ENCODE measurements at places on chromosomes 16 and 17.

GRCh38 chr17:7340179-7340578 is 3.9 kb downstream of the ACAP1 start:
- no peak for DNase-seq

DNA sequence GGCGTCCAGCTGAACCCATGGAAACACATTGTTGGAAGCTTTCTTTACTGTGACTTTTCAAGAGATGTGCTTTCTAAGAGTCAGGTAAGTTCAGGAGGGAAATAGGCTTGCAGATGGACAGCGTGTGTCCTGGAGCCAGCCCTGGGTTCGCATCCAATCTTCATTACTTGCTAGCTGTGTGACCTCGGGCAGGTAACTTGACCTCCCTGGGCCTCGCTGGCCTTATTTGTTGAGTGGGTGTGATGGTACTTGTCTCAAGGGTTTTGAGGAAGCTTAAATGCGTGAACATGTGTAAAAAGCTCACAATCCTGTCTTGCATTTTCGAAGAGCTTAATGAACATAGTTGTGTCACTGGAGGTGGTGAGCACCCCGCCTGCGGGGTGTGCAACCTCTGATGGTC is 11.8 kb downstream of the ADGRG1 start:
- no peak for DNase-seq

DNA sequence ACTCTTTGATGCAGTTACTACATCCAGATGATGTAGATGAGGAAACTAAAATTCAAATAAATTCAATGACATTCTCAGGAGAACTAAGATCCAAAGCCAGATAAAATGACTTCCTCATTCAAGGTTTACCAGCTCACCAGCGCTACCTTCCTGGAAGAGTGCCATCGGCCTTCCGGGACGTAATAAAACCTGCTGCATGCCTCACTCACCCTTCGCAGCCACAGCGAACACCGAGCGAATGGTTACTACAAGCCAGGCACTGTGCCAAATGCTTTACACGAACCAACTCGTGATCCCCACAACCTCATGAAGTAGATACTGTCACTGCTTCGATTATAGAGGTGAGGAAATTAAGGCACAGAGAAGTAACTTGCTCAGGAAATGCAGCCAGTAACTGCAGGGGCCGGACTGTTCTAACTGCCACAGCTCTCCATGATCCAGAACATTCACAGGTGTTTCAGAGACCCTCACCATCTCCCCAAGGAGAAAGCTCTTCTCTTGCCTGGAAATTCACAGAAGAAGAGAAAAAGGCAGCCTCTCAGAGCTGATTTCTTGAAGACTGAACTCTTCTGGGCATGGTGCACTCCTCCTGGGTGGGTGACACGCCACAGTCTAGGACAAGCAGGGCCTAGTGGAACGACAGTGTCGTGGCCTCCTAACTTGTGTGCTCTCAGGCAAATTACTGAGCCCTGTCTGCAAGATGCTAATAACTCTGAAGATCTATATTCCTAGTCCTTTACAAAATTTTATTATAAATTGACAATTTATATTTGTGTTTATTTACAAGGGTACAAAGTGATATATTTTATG is 46.8 kb downstream of the HIC1 start:
- DNase-seq, result peak; percentile 25

DNA sequence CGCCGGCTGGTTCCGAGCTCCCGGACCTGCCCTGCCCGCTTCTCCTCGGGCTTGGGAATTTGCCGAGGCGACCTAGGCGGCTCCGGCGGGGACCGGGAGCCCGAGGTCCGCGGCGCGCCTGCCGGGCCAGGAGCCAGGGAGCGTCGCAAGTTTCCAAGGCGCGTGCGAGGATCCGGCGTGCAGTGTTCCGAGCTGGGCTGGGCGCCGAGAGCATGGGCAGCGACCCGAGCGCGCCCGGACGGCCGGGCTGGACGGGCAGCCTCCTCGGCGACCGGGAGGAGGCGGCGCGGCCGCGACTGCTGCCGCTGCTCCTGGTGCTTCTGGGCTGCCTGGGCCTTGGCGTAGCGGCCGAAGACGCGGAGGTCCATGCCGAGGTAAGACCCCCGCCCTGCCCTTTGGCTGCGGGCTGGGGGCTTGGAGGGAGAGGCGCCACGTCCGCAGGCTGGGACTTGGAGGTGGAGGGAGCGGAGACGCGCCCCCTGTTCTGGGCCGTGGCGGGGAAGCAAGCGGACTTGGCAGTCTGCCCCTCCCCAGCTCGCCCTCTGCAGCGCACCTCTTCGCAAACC is 668 bp downstream of the MMP15 start:
- no peak for DNase-seq

DNA sequence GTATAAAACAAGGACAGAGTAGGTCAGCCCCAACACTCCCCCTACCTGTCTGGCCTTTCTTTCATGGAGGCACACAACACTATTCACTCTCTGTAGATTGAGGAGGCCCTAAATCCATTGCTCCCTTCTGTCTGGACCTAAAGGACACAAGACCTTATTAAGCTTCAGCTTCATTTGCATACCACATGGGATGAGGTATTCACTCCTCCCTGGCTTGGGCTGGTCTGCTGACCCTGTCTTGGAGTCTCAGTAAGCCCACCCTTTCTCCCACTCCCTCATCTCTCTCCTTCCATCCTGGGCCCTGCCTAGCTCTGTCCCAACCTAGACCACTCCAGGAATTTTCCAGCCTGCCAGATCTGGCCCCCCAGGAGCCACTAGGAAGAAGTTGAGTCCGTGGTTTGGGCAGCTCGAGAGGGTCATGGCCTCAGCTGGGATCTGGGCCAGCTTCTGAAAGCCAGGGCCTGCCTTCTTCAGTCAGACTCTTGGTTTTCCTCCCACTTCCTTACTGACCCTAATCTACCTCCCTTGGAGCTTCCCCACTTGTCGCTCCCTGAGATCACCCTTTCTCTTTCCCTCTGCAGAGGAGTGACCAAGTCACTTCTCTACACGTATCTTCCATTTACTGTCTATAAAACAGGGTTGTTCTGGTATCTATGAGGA is 6.5 kb upstream of the LLGL1 start:
- DNase-seq, result no peak

GRCh38 chr16:69522732-69523404 is 42.9 kb upstream of the NFAT5 start:
- DNase-seq, result no peak

DNA sequence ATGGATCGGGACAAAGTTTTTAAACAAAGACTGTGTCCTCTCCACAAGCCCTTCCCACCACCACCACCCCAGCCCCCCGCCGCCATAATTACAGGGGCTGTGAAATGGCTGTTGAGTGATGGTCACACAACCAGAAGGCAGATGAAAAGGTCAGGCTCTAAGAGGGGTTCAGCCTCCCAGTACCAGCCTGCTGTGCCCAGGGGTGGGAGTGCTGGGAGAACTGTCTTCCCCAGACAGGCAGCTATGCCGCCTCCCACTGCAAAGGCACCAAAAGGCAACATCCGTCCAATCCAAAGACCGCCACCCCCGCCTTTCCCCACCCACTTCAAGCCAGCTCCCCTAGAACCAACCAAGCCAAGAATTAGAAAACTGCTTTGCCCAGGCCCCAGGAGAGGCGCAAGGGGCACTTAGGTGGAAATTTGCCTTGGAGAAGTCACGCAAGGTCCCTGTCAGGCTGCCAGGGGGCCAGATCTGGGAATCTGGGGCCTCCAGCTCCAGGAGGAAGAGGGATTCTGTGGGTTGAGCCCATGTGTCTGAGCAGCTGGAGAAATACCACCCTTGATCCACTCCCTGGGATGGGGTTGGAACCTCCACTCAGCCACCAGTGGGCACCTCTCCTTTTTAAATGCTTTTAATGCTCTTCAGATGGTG is 14.4 kb downstream of the CARHSP1 start:
- no peak for DNase-seq

DNA sequence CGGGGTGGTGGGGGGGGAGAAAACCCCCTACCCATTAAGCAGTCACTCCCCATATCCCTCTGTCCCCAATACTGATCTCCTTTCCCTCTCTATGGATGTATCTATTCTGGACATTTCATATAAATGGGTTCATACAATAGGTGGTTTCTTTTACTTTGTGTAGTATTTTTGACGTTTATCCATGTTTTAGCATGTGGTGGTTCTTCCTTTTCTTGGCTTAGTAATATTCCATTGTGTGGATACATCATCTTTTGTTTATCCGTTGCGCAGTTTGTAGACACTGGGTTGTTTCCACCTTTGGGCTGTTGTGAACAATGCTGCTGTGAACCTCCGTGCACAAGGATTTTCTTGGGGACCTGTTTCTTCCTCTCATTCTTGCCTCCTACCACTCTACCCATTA is 12.6 kb downstream of the LDHD start:
- no peak for DNase-seq

GRCh38 chr16:16933861-16934260 is 536.9 kb downstream of the XYLT1 start:
- DNase-seq, result no peak

GRCh38 chr16:46658925-46659324 is 30.1 kb downstream of the VPS35 start:
- DNase-seq, result no peak

DNA sequence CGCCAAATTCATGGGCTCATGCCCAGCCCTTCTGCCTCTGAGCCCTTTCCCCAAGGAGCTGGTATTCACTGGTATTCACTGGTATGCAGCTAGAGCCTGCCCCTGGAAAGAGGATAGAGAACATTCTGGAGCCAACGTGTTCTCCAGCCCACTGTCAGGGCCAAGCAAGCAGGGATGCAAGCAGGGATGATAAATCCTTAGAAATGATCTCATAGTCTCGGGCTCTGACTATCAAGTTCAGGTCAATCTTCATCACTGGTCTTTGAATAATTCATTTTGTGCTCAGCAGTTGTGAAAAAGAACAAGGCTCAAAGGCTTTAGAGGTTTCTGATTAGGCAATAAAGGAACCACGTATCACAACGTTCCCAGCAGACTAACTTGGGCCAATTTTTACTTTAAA is 57.3 kb downstream of the CACNG5 start:
- no peak for DNase-seq

- no peak for DNase-seq
These were observed 14.1 kb upstream of the LCMT1 start for GRCh38 chr16:25097276-25097975.

- peak; percentile 40 for DNase-seq
These were observed 792 bp downstream of the PPP1R9B start for GRCh38 chr17:50149417-50150353.

GRCh38 chr17:77291591-77292386 is 151.0 kb downstream of the SEC14L1 start:
- no peak for DNase-seq

DNA sequence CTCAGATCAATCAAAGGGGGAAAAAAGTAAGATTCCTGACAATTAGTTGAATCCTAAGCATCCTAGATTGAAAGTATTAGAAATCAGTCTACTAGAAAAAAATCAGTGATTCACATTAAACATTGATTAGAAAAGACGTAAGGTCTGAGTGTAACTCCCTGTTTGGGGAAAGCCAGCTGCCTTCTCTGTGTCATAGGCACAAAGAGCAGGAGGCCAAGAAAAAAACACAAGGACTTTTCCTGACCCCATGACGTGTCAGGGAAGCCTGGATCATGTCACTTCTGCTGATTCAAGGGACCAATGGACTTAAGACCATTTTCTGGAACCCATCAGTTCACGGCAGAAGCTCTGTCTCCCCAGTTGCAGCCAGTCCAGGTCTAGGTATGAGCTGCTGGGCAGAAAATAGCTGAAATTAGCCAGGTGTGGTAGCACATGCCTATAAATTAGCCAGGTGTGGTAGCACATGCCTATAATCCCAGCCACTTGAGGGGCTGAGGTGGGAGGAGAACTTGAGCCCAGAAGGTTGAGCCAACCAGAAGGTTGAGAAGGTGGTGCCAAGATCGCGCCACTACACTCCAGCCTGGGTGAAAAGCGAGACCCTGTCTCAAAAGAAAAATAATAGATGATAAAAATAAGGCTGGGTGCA is 35.9 kb downstream of the RANBP10 start:
- no peak for DNase-seq

DNA sequence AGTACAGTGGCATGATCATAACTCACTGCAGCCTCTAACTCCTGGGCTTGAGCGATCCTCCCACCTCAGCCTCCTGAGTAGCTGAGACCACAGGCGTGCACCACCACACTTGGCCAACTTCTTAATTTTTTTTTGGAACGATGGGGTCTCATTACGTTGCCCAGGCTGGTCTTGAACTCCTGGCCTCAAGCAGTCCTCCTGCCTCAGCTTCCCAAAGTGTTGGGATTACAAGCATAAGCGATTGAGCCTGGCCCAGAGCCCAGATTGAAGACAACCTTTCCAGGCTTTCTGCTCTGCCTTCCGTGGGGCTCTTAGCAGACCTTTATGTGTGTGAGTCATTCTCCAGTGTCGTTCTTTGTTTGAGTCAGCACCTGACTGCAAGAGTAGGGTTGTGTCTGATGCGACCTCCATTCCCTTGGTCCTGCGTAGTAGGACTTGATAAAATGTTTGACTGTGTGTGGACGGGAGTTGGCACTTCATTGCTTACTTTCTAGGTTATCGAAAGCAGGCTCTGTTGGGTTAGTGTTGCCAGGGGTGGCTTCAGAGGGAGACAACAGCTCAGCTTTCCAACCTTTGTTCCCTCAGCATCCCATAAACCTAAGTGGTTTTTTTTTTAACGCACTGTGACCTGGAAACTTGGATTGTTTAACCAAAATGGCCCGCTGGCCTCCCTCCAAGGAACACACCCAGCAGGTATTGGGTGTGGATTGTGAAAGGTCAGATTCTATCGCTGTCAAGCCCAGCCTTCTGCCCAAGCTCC is 26.4 kb downstream of the EEF2K start:
- DNase-seq, result no peak

DNA sequence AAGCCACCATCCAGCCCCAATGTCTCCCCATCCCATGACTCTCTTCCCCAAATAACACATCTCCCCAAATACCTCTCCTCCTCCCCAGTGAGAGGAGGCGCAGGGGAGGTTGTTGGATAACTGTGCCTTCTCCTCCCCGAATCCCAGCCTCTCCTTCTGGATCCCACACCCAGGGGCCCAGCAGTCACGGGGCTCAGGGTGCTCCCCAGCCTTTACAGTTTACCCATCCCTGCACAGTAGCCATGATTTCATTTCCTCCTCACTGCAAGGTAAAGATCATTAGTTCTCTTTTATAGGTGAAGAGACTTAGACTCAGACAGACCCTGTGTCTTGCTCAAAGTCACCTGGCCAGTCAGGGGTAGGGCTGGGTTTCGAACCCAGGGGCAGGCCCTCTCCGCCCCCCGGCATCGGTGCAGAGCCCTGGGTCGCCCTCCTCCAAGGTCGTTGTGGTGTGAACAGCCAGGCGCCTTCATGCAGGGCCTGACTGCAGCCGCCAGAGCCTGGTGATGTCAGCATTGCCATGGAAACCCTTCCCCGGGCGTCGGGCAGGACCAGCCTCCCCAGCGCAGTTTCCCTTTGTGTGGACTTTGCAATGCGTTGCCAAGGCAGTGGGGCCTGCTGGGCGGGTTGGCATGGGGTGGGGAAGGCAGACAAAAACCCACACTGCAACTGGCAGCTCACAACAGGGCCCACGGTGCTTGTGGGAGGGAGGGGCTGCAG is 53.3 kb upstream of the TOB1 start:
- peak; percentile 64 for DNase-seq

DNA sequence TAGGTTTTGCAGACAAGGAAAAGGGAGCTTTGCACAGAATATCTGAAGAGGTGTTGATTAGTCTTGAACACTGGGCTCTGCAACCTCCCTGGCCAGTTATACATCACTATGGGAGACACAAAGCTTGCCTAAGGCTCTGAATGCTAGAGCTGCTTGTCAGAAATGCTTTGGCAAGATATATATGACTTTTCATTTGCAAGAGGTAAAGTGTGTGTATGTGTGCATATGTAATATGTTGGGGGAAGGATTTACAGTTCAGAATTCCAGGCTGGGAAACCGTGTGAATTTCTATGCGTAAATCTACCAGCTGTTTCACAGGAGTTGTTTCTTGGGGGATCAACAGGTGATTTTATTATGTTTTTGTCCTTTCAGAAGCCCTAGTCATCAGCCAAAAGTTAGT is 350.9 kb downstream of the TMEM114 start:
- DNase-seq, result no peak

- DNase-seq, result no peak
These were observed 12.1 kb downstream of the ATP2C2 start for GRCh38 chr16:84380405-84380804.
